ENCODE measurements at places on chromosomes 3 and 15. TPM values are rescaled to one million over a fixed set of nuclear protein-coding genes. Genes with fewer than 3 reads are reported as not detected.

The PSTPIP1 gene
- total RNA-seq, result not detected

The CCR3 gene
- 0.09 TPM for total RNA-seq

The PLCH1 gene
- 0.09 TPM for total RNA-seq

The P3H2 gene
- 2.6 TPM for total RNA-seq
